CD8-positive, alpha-beta T cell (primary cell): ENCODE measurements at places on chromosomes 2 and 18.

DNA sequence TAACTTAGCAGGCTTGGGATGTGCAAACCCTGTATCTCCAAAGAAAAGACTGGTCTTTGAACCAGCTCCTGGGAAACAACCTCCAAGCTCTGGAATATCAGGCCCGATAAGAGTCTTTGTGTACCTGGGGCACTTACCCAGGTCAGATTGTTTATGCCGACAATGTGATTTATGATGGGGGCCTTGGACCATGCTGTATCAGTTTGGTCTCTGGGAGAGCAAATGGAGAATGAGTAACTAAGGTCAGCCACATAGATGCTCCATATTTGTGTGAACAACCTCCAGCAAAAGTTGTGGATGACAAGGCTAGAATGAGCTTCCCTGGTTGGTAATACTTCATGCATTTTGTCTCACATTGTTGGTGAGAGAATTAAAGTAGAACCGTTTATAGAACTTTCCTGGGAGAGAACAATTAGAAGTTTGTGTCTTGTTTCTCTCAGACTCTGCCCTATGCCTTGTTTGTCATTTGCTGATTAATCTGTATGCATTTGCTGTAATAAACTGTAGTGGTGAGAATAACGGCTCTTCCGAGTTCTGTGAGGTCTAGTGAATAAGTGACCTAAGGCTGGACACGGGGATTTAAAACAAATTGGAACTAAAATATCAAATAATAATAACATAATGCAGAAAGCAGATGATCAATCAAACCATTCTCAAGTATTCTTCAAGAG, 259.1 kb downstream of the XIRP2 start:
- no peak for DNase-seq

DNA sequence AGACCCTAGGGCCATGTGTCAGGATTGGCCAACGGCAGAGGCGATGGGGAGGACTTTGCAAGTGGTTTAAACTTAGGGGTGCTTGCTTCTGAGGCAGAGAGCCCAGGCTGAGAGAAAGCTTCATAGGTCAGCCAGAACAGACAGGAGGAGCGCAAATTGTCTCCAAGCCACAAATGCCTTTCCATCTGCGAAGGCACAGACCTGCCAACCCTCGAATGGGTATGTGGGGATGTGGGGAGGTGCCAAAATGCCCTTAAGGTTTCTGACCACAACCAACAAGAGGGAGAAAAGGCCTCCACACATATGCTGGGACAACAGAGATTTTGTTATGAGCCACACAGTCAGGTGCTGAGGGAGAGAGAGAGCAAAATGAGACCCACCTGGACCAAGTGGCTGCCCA, 283.6 kb downstream of the CYP26B1 start:
- DNase-seq, result no peak

DNA sequence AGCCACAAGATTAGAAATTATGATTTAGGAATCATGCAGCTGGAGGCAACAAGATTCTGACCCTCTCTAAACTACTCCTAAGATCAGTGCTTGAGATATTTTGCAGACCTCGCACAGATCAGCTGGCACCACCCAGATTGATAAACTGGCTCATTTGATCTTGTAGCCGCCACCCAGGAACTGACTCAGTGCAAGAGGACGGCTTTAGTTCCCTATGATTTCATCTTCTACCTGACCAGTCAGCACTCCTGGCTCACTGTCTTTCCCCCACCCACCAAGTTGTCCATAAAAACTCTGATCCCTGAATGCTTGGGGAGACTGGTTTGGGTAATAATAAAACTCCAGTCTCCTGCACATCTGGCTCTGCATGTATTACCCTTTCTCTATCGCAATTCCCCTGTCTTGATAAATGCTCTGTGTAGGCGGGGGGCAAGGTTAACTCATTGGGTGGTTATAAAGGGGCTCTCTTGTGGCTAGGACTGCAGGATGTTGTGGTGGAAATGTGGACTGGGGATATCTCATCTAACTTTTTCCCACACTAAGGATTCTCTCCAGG, 96.1 kb downstream of the ARL6IP6 start:
- DNase-seq, result no peak

DNA sequence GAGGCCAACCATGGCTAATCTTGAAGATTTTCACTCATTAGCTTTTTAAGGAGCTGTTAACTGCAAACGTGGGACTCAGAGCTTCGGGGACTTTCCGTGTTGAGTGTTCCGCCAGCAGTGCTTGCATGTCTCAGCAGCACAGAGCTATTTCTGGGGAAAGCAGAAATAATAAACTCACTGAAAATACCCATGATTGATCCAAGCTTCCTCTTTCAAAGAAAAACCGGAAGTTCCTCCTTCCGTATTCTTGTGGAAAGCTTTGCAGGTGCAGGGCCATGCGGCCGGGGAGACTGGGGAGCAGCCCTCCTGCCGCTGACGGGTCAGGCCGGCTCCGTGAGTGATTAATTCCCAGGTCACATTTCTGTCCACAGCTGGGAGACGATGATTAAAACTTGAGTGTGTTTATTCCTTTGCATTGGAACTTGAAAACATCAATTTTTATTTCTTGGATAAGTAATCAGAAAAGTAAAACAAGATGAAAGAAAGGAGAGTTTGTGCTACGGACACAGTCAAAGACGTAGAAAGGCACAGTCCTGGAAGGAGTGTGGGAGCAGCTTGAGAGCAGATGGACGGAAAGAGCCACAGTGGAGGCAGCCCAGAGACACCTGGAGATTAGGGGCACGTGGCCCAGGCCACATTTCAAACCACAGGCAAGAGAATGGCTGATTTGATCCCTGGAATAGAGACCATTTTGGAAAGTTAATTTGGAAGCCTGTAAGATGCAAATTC, 54.2 kb upstream of the CTDP1 start:
- DNase-seq, result no peak

GRCh38 chr2:231212329-231212845, 14.0 kb downstream of the ARMC9 start:
- DNase-seq, result no peak

DNA sequence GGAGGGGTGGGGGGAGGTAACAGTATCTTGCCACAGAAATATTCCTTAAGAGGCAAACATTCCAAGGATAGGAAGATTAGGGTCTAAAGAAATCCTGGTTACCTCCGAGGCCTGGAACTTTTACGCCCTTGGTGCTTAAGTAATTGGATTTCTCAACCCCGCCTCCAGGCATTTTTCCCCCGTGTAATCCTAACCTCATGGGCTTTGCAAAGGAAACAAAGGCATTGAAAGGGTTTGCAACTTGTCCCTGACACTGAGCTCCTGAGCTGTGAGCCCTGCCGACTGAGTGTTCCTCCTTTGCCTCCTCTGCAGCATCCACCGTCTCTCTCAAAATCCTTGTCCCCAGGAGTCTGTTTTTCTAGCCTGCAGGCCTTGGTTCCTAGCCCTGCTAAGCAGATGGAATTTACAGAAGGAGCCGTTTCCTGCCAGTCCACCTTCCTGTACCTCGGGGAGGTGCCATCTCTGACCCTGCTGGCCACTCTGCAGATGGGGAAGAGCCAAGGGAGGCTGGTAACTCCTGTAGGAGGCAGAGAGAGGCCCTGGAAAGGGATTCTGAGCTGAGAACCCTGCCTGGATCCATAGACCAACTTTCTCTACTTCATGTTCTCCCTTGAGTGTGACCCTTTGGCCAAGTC, 24.2 kb downstream of the TET3 start:
- DNase-seq, result no peak
